NCI-H446 treated with DMSO at 0.1 percent for 48 hours (cell line): ENCODE measurements at places on chromosomes 5 and 9.

GRCh38 chr5:137705106-137705505 is 30.8 kb downstream of the KLHL3 start:
- no peak for DNase-seq

DNA sequence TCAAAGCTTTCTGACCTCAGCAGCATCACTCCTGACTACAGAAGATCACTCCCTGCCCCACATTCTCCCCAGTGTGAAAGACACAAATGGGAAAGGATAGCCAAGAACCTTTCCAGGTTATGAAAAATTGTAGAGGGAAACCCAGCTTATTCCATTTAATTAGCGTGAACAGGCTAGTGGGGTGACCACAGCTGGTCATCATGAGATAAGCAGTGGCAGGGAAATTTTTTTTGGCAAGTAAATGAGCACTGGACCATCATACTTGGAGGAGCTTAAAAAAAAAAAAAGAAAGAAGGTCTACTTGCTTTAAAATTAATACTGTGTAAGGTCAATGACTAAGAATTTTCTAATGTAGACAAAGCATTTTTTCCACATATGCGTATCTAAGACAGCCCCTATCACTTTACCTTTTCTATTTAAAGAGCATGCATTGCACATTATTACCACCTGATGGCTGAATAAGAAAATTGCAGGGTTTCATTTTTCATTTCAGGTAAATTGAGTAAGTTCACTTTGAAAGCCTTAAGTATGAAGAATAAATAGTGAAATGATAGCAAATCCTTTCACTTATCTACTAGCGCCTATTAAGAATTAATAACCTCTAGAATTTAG is 123.6 kb downstream of the ELAVL2 start:
- DNase-seq: no peak

GRCh38 chr5:31362931-31363568 is 168.8 kb downstream of the DROSHA start:
- DNase-seq: no peak

- DNase-seq: no peak
Measured at GRCh38 chr5:16260000-16260399, 80.4 kb upstream of the MARCHF11 start.

- DNase-seq: no peak
Measured at GRCh38 chr5:133854554-133854953, 113.9 kb downstream of the C5orf15 start.

DNA sequence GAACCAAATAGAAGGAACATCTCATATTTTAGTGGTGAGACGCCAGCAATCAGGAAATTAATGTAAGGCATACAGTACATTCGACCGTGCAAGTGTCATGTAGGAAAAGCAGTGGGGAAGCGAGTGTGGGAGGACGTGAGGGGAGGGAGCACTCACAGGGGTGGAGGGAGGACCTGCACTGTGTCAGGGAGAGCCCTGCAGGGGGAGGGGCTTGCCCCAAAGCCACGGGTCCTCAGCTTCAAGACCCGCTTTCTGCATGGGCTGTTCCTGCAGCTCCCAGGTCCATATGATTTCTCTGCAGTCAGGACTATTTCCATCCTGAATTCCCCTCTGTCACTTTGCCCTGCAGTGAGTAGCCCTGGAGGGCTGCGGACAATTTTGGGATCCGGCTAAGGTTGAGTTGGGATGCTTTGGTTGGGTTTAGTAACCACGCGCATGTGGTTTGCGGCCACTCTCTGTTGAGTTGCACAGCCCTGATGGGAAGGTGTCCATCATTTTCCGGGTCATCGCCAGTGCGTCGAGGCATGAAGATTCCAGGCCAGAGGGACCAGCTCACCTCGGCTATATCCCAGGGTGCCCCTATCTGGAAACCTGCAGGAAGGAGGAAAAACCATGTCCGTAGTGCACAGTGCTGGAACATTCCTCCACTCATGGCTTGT is 61.9 kb downstream of the IRX1 start:
- no peak for DNase-seq

GRCh38 chr5:37867654-37868053 is 27.8 kb upstream of the GDNF start:
- DNase-seq: no peak
